ENCODE measurements at places on chromosomes 11 and 22.
A peak's percentile ranks its signal among the peaks of the same experiment; 100 is the strongest.

DNA sequence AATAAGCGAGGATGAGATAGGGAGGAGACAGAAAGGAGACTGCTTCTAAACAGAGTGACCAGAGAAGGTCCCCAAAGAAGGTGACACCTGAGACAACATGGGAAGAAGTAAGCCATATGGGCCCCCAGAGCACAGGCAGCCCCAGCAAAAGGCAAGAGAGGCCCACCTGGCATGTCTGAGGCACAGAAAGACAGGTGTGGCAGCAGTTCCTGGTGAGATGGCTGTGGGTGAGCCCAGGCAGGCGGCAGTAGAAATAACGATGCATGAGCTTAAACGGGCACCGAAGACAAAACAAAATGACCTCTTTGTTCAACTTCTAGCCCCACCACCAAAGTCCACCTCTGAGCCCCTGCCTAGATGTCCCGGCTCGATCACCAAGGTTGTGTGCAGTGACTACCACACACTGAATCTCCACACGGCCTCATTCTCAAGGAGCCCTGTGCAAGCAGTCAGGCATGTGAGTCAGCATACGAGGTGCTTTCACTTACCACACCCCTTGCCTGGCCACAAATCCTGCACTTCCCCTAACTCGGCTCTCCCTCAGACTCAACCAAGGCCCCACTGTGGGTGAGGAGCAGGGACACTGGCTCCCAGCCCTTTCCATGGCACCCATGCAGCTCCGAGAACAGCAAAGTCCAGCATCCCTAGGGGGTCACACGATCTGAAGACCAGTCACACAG is 77.6 kb downstream of the PACSIN2 start:
- peak; percentile 44 for DNase-seq

GRCh38 chr22:37281646-37282384 is 493 bp upstream of the CYTH4 start:
- DNase-seq: no peak

DNA sequence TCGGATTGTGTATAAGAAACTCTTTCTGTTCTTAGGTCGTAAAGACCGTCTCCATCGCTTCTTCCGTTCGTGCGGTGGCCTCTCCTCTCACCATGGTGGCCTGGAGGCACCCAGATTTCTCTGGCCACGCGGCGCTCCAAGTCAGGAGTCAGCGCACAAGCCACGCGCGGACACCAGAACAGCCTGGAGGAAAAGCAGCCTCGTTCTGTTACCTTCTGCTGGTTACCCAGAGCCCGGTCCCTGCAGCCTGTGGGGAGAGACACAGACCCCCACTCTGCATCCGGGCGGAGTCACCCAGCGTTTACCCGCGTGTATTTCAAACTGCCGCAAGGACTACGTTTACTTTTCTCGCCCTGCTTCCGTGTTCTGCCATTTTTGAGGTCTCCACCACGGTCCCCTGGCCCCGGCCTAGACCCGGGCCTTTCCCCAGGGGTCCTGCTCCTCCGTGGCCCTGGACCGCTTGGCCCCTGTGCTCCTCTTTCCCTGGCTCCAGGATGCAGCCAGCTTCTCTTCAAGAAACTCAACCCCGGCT is 776.1 kb downstream of the BRD1 start:
- DNase-seq: no peak

- no peak for DNase-seq
Observed at GRCh38 chr11:15215005-15215404, 100.3 kb downstream of the INSC start.

DNA sequence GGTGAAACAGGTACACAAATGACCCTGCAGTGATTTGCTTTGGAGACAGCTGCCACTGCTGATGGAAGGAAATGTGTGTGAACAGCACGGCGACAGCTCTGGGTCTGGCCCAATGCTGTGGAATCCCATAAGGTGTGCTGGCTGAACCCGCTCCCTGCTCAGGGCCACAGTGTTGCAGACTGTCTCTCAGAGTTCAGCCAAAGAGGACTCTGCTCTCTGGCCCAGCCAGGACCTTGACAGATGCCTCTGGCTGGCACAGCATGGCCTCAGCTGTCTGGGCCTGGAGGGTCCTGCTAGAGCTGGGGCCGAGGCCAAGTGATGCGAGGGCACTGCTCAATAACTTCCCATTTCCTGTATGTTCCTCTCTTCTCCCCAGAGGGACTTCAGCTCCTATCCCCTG is 5.3 kb upstream of the ABCC8 start:
- no peak for DNase-seq

DNA sequence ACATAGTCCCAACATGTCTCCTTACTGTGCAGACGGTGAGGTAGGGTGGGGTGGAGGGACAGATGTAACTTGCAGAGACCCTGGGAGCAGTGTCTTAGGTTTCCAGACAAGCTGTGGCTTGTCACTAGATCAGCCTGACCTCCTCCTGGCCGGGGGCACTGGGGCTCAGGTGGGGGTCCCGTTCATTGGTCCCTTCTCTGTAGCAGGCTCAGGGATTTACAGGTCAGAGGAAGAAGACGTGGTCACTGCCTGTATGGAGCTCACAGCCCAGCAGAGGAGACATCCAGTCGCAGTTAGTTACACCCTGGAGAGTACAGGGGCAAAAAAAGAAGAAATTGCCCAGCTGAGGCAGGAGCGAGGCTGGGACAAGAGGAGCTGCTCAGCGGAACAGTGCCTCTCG is 22.0 kb upstream of the TUB start:
- no peak for DNase-seq

DNA sequence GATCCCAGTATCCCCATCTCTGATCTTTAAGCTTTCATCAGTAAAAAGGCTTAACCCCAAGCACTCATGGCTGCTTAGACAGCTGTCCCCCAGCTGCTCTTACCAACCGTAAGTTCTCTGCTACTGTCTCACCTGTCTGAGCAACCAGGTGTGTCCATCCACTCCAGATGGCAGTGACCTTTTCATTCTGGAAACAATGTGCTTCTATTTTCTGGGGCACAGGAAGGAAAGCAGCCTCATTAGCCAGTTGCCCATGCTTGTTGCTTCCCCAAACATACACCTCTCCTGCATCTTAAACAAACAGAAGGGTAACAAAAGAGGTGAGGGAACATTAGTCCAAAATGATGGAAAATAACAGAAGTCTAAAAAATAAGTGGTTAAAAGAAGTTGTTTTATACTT is 24.4 kb downstream of the SERGEF start:
- no peak for DNase-seq

DNA sequence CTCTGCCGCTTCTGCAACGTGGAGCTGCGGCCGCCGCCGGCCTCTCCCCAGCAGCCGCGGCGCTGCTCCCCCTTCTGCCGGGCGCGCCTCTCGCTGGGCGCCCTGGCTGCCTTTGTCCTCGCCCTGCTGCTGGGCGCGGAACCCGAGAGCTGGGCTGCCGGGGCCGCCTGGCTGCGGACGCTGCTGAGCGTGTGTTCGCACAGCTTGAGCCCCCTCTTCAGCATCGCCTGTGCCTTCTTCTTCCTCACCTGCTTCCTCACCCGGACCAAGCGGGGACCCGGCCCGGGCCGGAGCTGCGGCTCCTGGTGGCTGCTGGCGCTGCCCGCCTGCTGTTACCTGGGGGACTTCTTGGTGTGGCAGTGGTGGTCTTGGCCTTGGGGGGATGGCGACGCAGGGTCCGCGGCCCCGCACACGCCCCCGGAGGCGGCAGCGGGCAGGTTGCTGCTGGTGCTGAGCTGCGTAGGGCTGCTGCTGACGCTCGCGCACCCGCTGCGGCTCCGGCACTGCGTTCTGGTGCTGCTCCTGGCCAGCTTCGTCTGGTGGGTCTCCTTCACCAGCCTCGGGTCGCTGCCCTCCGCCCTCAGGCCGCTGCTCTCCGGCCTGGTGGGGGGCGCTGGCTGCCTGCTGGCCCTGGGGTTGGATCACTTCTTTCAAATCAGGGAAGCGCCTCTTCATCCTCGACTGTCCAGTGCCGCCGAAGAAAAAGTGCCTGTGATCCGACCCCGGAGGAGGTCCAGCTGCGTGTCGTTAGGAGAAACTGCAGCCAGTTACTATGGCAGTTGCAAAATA is 816 bp downstream of the PDE3B start:
- DNase-seq: no peak

GRCh38 chr11:130449996-130450769 is 1.7 kb downstream of the ADAMTS15 start:
- DNase-seq: no peak

DNA sequence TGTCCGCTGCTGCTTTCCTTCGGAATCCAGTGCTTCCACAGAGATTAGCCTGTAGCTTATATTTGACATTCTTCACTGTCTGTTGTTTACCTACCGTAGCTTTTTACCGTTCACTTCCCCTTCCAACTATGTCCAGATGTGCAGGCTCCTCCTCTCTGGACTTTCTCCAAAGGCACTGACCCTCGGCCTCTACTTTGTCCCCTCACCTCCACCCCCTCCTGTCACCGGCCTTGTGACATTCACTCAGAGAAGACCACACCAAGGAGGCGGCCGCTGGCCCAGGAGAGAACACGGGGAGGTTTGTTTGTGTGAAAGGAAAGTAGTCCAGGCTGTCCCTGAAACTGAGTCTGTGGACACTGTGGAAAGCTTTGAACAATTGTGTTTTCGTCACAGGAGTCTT is 15.4 kb upstream of the ST14 start:
- DNase-seq: no peak

GRCh38 chr11:114058871-114059277 is 637 bp upstream of the ZBTB16 start:
- DNase-seq: no peak

DNA sequence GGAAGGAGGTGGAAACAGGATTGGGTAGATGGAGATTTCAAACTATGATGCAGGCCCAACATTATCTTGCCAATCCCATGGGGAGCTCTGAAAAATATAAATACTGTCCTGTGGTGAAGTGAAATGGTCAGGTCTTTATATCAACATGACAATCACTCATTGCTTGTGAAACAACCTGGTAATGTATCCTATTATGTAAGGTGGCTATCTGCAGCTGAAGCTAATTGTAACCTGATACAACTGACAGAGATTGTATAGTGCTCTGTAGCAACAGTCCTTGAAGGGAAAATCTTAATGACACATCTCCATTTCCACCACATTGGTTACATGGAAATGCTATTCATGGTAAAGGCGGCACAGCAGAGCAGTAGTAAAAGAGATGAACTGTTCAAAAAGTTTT is 20.7 kb upstream of the CHORDC1 start:
- no peak for DNase-seq

DNA sequence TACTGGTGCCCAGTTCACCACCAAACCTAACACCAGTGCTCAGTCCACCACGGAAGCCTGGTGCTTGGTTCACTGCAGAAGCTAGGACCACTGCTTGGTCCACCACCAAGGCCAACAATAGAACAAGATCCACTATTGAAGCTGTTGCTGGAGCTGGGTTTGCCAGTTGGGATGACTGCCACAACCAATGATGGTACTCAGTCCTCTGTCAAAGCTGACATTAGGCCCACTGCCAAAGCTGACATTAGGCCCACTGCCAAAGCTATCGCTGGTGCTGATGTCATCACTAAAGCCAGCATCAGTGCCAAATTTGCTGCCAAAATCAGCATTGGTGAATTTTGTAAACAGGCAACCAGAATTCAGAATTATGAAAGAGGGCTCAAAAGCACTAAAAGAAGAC is 1850.2 kb upstream of the RAG2 start:
- DNase-seq: no peak

- DNase-seq: no peak
Observed at GRCh38 chr11:27909386-27909785, 198.6 kb downstream of the KIF18A start.

GRCh38 chr11:125111001-125111342 is 454 bp downstream of the TMEM218 start:
- no peak for DNase-seq

- no peak for DNase-seq
Observed at GRCh38 chr11:115616971-115617370, 112.8 kb upstream of the CADM1 start.

DNA sequence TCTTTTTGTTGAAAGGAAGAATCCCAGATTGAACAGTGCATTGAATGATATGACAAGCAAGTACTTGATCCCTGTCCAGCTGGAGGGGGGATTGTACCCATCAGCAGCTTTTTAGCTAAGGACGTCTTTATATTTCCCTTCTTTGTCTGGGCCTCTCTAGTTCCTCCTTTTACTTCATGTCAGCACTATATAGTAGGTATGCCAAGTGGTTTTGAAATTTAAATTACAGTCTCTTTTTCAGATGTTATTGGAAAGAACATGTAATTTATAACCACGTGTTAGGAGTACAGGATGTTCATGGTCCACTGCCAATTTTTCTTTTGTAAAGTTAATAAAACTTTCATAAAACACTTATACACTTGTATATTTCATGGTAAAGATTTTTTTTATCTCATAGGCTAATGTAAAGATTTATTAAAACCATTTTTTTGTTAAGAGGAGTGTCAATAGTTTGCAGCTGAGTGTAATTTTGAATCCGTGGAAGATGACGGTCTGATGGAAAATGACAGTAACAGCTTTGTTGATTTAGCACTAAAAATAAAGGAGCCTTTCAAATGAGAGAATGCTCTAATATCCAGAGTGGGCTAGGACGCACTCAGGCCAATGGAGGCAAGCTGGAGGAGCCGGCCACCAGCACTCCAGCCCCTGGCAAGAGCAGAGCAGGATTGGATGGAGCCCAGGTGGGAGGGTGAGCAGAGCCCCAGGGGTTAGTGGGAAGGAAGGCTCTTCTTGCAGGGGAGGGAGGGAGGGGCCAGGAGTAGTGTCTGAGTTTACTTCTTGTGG is 488.3 kb downstream of the INSC start:
- DNase-seq: no peak

DNA sequence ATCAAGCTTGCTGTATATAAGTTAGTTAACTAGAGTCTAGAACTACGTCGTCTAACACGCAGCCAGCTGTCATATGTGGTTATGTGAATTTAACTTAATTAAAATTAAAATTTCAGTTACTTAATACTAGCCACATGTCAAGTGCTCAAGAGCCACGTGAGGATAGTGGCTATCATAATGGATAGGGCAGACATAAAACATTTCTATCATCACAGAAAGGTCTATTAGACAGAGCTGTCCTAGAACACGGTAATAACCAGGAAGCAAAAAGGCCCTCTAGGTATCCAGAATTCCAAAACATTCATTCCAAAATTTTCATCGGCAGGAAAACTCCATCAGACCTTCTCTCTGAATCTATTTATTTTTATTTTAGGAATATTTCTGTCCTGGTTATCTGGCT is 123.9 kb downstream of the RBFOX2 start:
- DNase-seq: no peak

DNA sequence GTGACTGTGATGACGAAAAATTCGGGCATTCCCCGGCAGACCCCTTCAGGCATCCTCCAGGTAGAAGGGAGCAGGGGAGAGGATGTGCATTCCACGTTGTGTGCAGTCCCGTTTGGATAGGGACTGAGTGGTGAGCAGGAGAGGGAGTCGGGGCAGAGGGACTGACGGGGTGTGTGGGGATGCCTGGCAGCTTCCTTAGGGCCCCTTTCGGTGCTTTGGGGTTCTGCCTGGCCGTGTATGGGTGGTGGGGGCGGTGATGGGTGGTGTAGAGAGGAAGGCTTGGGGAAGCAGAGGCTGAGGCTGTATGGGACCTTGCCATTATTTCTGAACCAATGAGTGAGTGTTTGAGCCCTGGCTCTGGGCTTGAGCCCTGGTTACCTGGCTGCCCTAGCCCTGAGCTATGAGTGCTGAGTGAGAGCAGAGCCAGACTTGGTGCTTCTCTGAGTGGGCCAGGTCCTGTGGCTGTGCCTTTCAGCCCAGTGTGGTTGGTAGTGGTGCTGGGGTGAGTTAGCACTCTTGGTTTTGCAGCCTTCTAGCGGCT is 914 bp downstream of the INPPL1 start:
- no peak for DNase-seq

GRCh38 chr11:14611939-14612338 is 31.7 kb upstream of the PDE3B start:
- DNase-seq: no peak

- no peak for DNase-seq
Observed at GRCh38 chr11:9029422-9029821, 25.6 kb upstream of the NRIP3 start.
